CD4-positive, alpha-beta T cell (primary cell): ENCODE measurements at places on chromosomes 4 and X.

- DNase-seq = no peak
Measured at GRCh38 chrX:84248226-84248625, 60.2 kb upstream of the RPS6KA6 start.

DNA sequence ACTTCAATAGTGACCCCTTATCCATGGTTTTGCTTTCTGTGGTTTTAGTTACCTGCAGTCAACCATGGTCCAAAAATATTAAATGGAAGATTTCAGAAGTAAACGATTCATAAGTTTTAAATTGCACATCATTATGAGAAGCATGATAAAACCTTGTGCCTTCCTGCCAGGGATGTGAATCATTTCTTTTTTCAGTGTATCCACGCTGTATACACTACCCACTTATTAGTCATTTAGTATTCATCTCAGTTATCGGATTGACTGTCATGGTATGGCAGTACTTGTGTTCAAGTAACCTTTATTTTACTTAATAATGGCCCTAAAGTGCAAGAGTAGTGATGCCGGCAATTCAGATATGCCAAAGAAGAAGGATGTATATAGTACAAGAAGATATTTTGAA is 37.7 kb upstream of the TASL start:
- DNase-seq = no peak

- DNase-seq = no peak
Measured at GRCh38 chr4:54318904-54319303, 89.8 kb downstream of the PDGFRA start.

DNA sequence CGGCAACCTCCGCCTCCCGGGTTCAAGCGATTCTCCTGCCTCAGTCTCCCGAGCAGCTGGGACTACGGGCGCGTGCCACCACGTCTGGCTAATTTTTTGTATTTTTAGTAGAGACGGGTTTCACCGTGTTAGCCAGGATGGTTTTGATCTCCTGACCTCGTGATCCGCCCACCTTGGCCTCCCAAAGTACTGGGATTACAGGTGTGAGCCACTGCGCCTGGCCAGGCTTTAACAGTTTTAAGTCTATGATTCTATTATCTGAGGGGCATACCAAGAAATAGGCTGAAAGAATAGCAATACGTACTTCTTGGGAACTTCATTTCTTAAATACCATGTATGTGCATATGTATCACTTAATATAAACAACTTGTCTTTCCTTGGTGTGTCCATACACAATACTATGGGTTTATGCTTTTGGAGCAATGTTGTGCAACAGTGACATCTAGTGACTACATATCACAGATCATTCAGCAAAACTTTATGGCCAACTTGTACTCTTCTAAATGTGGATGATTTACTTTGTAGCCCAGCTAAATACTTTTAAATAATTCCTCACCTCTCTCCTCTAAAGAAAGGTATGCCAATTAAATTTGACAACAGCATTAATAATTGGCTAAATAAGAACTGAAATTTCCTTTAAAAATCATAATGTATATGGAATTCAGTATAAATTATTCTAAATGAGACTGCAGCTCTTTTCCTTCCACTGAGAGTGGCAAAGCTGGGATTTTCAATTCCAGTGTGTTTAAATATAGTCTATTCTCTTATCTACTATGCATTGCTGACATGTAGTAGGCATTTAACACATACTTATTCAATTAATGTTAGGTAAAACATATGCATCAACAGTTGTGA is 10.4 kb downstream of the SLC9B1 start:
- DNase-seq = no peak

- DNase-seq = no peak
Measured at GRCh38 chrX:34875204-34875603, 67.4 kb upstream of the FAM47B start.

- no peak for DNase-seq
Measured at GRCh38 chr4:54971474-54971950, 153.9 kb downstream of the KDR start.

DNA sequence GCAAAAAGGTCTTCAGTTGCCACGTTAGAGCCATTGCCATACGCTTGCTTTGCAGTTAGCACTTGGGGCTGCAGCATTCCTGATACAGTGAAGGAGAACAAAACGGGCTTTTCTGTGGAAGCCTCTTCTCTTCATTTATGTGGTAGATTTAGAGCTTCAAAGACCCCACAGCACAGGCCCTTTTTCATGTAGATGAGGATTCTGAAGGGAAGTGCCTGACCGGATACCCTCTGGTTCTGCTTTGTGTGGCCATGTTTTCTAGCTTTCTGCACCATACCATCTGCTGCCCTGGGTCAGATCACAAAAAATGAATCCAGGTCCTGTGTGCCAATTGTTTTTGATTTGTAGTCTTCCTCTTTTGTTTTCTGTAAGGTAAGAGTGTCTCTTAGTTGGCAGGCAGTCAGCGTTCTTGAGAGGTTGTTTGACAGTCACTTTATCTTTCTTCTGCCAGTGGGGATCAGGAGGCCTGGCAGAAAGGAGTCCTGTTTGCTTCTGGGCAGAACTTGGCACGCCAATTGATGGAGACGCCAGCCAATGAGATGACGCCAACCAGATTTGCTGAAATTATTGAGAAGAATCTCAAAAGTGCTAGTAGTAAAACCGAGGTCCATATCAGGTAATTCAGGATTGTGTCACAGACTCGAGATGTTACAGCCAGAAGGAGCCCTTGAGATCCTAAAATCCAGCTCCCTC is 7.7 kb downstream of the LAP3 start:
- no peak for DNase-seq

- no peak for DNase-seq
Measured at GRCh38 chr4:37991623-37992410, 31.6 kb downstream of the PTTG2 start.

DNA sequence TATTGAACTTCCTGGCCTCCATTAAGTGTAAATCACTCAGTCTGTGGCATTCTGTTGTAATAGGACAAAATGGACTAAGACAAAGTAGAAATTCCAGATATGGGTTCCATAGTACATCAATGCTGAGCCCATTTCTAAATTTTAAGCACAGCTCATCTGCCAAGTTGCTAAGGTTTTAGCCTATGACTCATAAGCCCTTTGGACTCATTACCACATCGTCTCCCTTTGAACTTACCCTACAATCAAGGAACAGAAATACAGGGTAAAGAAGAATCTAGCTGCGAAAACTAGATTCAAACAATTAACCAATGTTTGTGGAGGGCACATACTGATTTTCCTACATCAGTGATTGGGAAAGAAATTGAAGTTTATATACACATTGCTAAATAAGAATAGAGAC is 31.8 kb downstream of the NAA11 start:
- no peak for DNase-seq

- DNase-seq = no peak
Measured at GRCh38 chrX:154827194-154828015, 7.1 kb downstream of the SMIM9 start.

DNA sequence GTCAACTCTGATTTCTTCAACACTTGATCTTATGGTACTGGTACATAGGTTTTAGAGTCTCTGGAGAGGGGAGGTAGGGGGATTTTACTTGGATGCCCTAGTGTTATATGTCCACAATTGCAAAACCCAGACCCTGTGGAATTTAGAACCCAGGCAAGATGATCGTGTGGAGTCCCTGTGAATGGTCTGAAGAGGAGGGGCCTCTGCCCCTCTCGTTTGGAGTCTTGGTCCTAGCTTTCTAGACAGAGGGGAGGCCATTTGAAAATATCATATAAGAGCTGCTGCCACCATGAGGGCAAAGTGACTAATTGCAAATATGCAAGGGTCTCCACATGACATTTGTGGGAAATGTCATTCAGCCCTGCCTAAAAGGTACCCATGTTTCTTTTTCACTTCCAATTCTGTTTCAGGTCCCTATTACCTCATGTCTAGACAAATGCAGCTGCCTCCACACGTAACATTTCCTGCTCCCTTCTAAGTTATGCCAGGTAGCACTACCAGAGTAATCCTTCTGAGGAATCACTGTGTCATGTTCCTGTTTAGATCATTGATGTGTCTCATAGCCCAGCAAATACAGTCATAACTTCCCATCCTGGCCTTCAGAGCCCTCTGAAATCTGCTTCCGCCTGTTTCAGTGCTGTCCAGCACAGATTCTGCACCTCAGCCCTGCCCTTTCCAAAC is 126.8 kb downstream of the KLHL8 start:
- peak; percentile 72 for DNase-seq

DNA sequence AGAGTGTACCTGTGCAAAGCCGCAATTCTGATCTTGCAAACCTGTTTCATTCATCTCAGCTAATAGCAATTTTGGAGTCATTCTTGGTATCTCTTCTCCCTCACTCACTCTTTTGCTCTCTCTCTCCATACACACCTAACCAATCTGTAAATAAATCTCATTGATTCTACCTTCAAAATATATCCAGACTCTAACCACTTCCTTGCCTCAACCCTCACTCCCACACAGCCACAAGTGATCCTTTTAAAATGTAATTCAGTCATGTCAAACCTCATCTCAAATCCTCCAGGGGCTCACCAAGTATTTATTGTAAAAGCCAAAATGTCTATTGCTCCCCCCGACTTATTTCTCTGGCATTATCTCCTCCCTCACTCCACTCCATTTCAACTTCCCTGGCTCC is 51.7 kb upstream of the SLC10A4 start:
- no peak for DNase-seq

GRCh38 chr4:56426273-56426672 is 9.1 kb downstream of the PPAT start:
- DNase-seq = no peak

DNA sequence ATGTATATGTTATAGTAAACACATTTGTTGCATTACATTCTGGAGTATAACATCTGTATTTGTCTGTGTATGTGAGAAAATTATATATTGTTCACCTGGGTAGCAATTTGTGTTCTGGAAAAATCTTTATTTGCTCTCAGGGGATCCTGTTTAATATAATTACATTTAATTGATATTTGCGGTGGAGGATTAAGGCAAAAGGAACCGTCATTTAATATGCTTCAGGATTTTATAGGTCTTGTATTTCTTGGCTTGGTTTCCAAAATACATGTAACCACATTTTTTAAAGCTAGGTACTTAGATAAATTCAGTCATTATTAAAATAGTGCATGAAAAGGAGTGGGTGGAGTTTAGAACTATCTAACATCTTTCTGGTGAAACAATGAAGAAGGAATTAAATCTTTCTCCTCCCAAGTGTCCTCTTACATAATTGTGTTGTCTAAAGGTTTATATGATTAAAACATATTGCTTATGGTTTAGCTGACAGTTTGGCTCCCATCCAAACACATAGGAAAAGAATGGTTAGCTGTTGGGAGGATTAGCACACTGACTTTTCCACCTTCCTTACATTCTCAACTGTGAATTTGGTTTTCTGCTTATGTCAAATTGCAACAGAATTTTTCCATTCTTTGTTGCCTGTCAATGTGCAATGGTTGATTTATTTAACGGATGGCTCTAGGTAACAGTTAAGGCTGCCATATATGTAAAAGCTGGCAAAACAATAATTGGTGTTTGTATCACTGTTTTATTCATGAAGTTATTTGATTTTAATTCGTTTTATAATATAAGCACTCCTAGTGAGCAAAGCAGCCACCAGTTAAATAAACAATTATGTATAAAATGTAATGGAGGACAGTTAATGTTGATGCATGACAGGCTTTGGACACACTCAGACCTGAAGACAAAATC is 250.8 kb upstream of the SFRP2 start:
- DNase-seq = no peak

DNA sequence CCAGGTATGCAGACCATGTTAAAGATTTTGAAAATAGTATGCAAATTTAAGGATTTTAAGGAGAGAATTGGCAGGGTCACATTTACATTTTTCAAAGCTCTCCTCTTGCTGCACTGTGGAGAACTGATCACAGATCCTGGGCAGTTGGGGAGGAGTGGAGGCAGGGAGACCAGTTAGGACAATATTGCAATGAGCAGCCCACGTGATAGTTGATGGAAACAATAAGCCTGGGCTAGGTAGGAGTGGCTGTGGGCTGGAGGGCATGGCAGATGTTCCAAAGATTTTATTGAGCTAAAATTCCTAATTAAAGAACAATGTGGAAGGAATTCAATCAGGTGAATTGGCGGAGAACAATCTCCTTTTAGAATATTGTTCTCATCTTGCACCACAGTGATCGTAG is 50.6 kb downstream of the ENPEP start:
- DNase-seq = no peak

DNA sequence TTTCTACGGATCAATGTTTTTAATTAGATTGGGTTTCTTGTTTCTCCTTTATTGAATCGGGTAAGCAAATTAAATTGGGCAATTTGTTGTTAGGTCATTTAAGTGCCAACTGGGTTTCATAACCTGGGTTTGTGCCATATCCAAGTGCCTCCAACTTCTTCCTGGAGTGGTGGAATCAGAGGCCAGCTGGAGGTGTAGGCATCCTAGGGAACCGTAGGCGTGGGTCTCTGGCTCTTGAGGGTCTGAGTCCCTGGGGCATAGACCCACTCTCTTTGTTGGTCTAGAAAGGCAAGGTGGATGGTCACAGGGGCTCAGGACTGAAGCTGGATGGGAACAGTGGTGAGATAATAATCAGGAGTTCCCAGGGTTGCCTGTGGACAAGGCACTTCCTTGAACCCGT is 18.3 kb downstream of the CNGA2 start:
- DNase-seq = no peak

DNA sequence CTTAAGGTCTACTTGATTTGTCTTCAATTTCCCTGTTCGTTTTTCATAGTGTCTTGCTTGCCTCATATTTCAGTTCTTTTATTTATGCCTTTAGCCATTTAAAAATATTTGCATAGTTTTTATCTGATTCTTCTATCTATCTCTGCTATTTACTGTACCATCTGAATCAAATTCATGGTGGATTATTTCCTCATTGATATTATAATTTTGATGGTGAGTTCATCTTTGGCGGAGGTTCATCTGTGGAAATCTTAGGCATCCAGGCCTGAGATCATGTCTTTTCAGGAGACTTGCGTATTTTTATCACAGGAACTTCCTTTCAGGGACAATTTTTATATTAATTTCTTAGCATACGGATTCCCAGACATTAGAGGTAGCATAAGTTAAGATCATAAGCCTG is 275.2 kb downstream of the STPG2 start:
- DNase-seq = no peak

DNA sequence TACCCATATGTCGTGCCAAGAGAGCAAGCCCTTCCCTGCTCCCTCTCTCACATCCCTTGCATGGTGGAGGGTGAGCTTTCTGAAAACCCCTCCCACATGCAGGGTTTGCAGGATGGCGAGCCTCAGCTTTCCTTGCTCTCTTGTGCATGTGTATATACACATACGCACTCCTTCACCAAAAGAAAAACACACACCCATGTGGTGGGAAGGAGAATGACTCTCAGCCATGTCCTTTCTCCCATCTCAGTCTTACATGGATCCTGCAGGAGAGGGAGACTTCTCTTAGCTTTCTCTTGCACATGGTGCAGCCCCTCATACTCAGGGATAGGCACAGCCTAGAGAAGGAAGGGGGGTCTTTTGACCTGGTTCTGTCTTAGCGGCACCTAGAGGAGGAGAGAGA is 81.1 kb downstream of the CLCN5 start:
- DNase-seq = no peak
